ENCODE measurements at places on chromosomes 13 and 19.
A peak's percentile ranks its signal among the peaks of the same experiment; 100 is the strongest.

GRCh38 chr13:79501538-79502232 lies 20.7 kb downstream of the NDFIP2 start:
- no peak for DNase-seq

DNA sequence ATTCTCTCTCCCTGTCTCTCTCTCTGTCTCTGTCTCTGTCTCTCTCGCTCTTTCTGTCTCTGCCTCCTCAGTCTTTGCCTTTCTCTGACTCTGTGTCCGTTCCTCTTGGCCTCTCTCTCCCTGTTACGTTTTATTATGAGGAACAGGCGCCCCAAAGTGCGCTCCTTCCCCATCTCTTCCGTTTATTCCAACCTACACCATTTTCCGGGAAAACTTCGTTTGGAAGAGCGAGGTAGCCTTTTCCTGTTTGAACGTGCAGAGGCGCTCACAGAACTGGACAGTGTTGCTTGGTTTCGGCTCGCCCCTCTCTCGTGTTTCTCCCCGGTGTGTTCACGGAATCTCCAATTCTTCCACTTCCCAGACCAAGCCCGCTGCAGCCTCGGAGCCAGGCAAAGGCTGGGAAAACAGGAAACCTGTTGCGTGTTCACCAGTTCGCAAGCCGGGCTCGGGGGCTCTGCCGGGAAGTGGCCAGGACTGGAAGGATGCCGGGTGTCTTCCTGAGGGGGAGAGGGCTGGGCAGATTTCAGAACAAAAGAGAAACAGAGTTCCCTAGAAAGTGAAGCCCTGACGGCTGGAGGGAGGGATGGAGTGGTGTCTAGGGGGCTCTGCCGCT lies 605 bp downstream of the TMEM255B start:
- DNase-seq: no peak

DNA sequence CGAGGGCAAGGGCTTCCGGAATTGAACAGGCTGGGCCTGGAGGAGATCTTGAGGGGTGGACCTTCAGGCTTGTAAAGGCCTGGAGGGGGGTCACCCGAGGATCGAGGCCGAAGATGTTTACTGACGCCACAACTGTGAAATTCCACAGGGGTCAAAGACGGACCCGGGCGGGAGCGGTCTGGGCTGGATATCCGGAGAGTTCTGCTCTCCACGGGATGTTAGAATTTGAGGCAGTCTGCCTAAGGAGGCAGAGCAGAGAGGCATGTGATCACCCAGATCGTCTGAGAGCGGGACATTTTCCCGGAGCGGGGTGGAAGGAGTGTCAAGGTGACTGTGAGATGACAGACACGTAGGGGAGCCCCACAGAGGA lies 13.2 kb downstream of the KLHL26 start:
- DNase-seq: no peak

- DNase-seq: no peak
Observed at GRCh38 chr19:19595171-19595701, 23.3 kb downstream of the PBX4 start.

GRCh38 chr19:1613808-1614570 lies 8.7 kb upstream of the UQCR11 start:
- DNase-seq: no peak

GRCh38 chr13:25354377-25354776 lies 17.4 kb upstream of the ATP8A2 start:
- DNase-seq: no peak

- DNase-seq: no peak
Observed at GRCh38 chr13:104954210-104954609, 1581.3 kb downstream of the EFNB2 start.

DNA sequence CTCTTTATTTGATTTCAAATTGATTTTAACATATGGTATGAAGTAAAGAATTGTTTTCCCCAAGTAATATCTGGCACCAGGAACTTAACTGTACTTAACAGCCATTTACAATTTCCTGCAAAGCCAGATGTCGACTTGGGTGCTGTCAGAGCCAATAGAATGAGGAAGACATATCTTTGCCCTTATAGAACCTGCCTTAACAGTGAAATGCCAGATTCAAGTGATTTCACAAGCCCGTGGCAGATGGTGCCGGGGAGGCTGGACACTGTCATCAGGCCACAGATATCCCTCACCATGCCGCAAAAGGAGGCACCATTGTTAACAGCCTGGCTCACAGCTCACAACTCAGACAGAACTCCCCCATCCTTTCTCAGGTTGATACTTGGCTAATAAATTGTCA lies 48.7 kb downstream of the ESD start:
- no peak for DNase-seq

DNA sequence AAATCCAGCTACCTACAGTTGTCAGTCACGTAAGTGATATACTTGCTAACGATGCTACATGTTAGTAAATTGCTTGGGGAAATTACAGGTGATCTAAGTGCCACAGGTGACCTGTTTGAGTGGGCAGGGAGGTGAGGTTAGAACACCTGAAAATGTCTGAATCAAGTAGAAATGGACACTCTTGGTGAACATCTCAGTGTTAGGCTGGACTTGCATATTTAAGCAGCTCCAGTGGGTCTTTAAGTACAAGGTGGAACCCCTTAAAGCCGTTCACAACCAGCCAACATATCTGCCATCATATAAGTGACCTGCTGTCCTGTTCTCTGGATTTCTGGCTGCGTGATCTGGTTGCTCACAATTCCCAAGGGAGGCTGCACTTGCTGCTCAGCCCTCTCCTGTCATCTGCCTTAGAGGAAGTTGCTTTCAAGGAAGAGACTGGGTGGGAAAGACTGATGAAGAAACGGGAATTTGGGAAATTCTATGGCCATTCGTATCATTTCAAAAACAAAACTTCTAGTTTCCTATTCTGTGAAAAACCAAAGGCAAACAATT lies 244.0 kb downstream of the DCLK1 start:
- no peak for DNase-seq

- DNase-seq: no peak
Observed at GRCh38 chr19:28034936-28035335, 1178.0 kb downstream of the UQCRFS1 start.

DNA sequence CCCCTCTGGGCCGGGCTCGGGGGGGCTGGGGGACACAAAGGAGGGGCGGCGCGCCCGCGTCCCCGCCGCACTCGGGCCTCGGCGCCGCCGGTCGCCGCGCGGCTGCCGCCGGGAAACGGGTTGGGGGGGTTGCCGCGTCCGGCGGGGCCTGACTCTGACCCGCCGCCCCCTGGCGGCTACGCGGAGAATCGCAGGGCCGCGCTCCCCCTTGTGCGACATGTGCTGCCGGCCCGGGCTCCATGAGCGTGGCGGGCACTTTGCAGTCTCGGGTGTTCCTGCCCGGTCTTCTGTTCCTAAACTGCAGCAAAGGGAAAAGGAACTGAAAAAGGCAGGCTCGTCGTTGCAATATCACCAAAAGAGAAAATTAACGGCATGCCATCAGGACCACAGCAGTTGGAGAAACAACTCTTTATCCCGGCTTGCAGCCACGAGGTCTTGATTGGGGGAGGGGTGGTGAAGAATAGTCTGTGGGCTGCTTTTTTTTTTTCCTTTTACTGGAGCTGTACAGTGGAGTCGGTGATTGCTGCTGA lies 1.5 kb downstream of the MIR17HG start:
- DNase-seq: peak; percentile 91

DNA sequence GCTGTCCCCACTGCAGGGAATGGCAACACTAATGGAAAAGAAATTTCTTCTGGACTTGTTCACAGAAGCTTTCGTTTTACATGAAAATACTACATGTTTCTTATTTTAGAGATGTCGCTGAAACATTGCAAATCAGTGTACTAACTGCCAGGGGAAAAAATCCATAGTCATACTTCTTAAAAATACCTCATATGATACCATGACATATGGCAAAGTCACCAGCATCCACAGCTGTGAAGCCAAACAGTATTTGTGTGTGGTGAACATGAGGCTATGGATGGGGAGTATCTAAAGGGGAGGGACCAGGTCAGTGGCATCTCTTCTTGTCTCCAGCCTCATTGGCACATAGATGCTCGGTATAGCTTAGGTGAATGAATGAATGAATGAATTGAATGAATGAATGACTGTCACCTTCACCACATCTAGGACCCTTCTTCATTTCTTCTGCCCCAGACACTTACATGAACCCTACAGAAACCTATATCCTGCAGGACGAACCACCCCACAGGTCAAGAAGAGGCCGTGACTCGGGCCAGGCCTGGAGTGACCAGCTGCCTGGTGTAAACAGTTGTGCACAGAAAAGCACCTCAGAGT lies 14.6 kb upstream of the CD33 start:
- DNase-seq: no peak

- no peak for DNase-seq
Observed at GRCh38 chr19:13051557-13052165, 51.0 kb downstream of the LYL1 start.

DNA sequence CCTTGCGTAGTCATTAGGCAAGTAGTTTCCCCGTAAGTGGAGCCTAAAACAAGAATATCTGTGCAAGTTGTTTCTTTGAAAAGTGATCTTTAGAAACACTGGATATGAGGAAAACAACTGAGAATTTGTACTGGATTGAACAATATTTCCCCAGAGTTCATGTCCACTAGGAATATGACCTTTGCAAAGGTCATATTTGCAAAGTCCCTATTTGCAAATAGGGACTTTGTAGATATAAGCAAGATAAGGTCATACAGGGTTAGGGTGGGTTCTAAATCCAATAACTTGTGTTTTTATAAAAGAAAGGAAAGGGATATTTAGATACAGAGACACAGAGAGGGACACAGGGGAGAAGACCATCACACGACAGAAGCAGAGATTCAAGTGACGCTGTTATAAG lies 489.2 kb upstream of the ATXN8OS start:
- no peak for DNase-seq

GRCh38 chr13:93183302-93183701 lies 43.3 kb upstream of the GPC6 start:
- no peak for DNase-seq

DNA sequence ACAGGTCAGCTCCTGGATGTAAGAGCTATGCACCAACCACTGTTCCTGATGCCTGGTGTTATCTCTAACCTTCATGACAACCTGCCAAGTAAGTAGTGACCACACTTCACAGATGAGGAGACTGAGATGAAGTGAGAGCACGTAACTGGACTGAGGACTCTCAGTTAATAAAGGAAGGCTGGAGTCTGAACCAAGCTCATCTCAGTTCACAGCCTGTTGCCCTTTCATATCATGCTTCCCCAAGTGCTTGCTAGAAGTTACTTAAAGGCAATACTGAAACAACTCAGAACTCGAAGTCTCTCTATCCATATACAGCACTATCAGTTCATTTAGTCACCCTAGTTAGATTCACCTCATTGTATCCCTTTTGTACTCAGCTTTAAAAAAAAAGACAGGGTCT lies 119.7 kb downstream of the ABCC4 start:
- DNase-seq: no peak

DNA sequence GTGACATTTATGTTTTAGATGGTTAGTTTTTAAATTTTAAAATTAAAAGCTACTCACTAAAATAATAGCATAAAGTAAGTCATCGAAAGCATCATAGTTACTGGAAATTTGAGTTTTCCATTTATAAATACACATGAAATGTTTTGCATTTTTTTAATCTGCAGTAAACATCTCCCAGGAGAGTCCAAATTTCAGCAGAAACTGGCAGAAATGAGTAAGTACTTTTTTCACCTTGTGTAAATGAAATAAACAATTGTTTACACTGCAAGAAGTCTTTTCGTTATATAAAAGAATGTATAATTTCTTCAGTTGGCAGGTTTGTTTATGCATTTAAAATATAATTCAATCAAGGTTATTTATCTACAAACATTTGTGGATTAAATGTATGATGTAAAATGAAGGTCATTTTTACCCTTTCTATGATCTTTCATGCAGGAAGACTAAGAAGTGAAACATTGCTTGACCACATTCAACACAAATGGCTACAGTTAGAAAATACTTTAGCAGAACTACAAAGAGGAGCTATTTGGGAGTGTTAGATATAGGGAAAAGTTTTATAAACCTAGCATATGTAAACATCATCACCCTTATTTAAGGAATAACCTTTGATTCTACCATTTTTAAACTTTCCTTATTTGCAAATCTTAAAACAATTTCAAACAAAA lies 55.6 kb downstream of the RCBTB2 start:
- DNase-seq: no peak

All from naive thymus-derived CD8-positive, alpha-beta T cell (primary cell).